ENCODE measurements at places on chromosomes 1 and 21. TPM values are rescaled to one million over a fixed set of nuclear protein-coding genes. Genes with fewer than 3 reads are reported as not detected.

DNA sequence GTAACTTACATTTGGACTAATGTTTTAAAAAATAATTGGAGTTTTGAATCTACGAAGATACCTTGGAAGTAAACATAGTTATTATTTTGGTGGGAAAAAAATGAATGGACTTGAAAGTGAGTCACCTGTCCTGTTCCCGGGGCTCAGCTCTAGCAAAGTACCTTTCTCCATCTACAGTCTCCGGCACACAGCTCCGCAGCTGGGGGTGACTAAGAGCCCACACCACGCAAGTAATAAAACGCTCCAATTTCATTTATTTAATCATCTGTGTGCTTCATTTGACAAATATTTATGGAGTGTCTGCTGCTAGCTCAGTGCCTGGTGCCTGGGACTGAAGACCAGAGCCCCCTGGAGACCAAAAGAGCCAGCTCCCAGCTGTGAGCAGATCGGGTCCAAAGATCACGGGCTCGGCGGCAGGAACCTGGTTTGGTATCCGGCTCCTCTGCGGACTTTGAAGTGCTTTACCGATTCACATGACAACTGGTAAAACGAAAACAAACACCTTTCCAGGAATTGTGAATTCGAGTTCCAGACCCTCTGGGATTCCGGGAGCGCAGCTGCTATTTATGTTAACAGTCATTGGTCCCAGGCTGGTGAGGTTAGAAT, 1.7 kb upstream of the RIPK4 start:
- H3K4me3 ChIP-seq = peak overlapping the region; percentile 81
- no peaks in the 10 kb centered on the region for H3K36me3 ChIP-seq

DNA sequence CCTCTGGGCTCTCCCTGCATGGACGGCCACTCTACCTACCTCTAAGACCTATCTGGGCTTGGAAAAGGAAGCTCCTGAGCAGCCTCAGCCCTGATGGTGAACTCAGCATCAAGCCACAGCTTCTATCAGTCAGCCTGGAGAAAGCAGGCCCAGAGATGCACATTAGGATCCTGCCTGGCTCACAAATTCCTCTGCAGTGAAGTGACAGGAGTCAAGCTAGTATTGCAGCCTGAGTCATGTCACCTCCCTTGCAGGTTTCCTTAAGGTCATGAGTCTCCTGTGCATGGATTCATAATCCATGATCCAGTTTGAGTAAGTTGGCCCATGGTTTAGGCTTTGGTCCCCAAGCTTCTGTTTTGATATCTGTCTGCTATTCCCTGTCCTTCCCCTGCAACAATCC, 37.9 kb upstream of the DUSP10 start:
- no peak for DNase-seq
- H3K4me1 ChIP-seq = peaks cover 87% of the 10 kb centered on the region
- no peaks in the 10 kb centered on the region for H3K27me3 ChIP-seq
- peaks cover 5% of the 10 kb centered on the region for H3K36me3 ChIP-seq
- H3K27ac ChIP-seq = peak overlapping the region; percentile 93

- DNase-seq = no peak
- no peaks in the 10 kb centered on the region for H3K4me1 ChIP-seq
- H3K27me3 ChIP-seq = no peaks in the 10 kb centered on the region
- H3K4me3 ChIP-seq = no peak overlapping the region
- H3K27ac ChIP-seq = no peak overlapping the region
- H3K36me3 ChIP-seq = no peaks in the 10 kb centered on the region
Measured at GRCh38 chr1:232818040-232818439, 12.8 kb downstream of the MAP10 start.

- no peak for DNase-seq
- H3K4me1 ChIP-seq = no peaks in the 10 kb centered on the region
- no peak overlapping the region for H3K27ac ChIP-seq
- no peaks in the 10 kb centered on the region for H3K27me3 ChIP-seq
- H3K36me3 ChIP-seq = no peaks in the 10 kb centered on the region
Measured at GRCh38 chr1:62528015-62528414, 69.3 kb upstream of the ANGPTL3 start.

The GBP5 gene
- total RNA-seq = 231 TPM

The WNT3A gene
- total RNA-seq = not detected
